Fibroblast of pulmonary artery (primary cell): ENCODE measurements at places on chromosomes 6 and 20.

DNA sequence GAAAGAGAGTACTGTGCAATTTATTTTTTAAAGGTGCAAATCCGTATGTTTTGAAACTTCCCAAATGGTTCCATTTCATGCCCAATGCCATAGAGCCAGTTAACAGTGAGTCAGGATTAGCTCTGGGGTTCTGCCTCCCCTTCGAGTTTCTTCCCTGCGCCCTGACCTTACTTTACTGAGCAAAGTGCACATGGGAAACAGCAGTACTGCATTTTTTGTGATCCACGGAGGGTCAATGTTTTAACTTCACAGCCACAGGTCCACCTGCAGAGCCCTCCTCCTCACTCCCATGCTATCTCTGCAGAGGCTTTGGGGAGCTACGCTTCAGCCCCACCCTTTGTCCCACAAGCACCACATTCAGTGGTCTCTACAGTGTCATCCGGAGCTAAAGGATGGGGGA, 44.0 kb upstream of the CNKSR3 start:
- DNase-seq: no peak

GRCh38 chr20:19492116-19492515, 265.9 kb upstream of the RIN2 start:
- DNase-seq: no peak

DNA sequence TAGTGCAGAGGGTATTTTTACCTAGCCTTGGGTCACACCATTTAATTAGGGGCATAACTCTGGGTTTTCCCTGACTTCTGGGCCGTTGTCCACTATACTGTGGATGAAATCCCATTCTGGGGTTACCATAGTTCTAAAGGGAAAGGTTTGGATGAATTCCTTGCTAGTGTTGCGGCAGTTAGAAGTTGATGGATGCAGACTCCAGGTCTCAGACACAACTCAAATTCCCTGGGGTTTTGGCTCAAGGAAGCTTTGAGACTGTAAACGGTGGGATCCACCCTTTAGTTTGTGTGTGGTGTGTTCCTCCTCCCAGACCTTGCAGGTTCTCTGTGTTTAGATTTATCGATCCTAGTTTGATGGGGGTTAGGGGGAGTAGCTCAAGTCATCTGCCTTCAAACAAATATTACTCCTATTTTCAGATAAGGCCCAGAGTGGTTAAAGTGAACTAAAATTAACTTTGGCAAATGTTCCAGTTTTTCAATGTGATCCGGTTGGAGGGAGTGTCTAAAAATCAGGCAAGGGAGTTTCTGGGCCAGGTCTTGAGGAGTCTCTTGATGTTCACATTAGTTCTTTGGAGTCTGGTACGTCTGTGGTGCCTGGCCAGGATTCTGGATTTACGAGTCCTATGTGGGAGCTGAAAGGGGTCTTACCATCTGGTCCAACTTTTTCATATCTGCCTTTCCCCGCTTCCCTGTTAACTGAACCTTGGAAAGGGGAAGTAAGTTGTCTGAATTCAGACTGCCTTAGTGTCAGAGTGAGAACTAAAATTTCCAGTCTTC, 1.5 kb downstream of the RALY start:
- DNase-seq: peak; percentile 30

GRCh38 chr6:134105940-134106339, 53.5 kb upstream of the SLC2A12 start:
- no peak for DNase-seq

DNA sequence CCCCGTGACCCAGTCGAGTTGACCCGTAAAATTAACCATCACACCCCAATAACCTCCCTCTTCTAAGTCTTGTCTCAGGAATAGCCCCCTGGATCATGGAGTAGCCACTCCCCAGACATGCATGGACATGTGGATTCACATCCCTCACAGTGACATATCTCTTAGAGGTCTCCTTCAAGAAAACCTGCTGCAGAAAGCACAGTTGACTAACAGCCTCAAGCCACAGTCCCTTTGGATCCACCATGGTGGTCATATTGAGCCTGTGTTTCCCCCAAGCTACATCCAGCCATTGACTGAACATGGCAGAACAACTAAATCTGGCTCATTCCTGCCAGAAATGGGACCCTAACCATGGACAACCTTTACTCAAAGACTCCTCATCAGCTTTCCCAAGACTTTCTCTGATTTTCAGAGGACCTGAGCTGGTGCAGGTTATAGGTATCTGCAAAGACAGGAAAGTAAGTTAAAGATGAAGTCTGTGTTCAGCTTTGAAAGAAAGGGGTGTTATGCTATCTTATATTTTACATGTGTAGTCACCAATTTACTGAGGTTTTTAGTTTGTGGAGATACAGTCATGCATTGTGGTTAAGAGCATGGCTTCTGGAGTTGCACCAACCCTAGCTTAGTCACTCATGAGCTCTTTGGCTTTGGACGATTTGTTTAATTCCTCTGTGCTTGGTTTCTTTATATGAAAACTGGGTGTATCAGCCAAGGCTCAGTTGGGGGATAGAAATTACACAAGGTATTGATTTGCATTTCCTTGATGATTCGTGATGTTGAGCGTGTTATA, 219.1 kb downstream of the MYLK4 start:
- DNase-seq: peak; percentile 77

DNA sequence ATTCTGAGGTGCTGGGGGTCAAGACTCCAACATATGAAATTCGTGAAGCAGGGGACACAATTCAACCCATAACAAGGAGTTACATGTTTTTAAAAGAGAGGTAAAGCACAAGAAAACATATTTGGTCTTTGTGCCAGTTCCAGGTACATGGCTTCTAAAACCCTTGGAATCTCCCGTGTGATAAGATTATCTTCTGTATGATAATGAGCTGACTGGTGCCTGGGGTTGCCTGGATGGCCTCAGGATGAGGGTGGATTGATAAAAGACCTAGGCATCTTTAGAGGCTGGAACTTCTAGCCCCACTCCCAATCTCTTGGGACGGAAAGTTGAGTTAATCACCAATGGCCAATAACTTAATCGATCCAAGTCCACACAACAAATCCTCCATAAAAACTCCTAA, 87.0 kb downstream of the FAM217A start:
- DNase-seq: no peak

- no peak for DNase-seq
Observed at GRCh38 chr6:106538145-106538544, 91.2 kb downstream of the RTN4IP1 start.

- DNase-seq: no peak
Observed at GRCh38 chr6:52310932-52311331, 26.4 kb upstream of the MCM3 start.

DNA sequence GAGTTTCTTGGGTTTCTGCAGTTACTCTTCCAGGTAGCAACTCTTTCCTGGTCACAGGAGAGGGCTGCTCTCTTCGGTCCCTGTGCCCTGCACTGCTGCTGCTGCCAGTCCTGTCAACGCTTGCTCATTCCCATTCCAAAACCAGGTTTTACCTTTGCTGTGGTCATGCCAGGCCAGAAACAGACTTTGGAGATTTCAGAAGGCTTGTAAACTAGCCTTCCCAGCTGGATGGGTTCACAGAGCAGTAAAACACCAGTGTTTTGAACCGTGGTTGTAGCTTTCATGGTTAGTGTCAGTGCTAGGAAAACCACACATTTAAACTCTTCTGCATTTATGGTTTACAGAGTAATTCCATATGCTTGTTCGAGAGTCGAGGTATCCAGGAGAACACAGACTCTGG, 16.2 kb downstream of the ARFGEF2 start:
- no peak for DNase-seq

DNA sequence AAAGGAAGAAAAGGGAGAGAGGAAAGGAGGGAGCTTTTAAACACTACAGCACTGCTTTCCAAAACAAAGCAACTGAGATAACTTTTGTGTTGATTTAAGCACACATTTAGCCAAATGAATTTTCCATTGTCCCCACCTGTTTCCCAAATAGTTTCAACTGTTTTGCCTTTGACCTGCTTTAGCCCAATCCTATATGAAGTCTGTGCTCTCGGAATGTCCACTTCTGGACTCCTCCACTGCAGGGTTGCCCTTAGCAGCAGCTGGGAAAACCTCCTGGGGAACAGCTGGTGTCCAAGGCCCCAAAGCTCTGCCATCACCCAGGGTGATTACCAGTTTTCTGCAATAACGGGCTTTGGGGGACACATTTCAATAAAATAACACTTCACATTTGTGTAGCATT, 44.9 kb upstream of the PKHD1 start:
- DNase-seq: no peak

GRCh38 chr20:60221593-60221992, 263.4 kb downstream of the CDH26 start:
- DNase-seq: no peak

GRCh38 chr6:138945354-138945753, 42.7 kb downstream of the REPS1 start:
- no peak for DNase-seq

DNA sequence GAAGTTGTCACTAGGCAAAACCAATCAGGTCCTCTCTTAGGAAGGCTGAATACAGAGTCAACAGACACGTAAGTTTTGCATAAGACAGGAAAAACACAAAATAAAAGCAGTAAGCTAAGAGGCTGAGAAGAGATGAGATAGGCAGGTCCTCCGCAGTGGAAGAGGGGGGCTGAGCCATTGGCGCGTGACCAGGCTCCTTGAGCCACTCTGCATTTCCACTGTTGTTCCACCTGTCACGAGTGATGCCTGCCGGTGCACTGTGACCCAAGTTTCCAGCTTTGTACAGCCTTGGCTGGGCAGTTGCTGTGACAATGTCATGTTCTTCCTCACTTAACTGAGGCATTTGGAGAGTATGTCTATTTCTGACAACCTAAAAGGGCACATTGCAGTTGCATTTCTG, 58.6 kb downstream of the NUDT3 start:
- no peak for DNase-seq

DNA sequence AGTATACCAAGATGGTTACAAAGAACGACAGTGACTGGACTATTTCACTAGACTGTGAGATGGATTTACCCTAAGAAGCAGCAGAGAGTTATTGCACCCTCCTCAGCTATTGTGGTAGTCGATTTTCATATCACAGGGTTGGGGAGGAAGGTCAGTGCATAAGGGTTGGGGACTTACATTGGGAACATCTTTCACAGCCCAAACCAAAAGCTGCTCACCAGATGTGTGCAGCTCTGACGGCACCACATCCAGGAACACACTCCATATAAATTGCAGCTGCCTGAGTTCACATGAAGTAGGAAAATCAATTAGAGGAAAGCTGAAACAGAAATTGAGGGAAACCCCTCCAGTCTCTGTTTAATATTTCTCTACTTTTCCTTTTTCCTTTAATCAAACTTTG, 470.5 kb upstream of the NRSN1 start:
- no peak for DNase-seq

DNA sequence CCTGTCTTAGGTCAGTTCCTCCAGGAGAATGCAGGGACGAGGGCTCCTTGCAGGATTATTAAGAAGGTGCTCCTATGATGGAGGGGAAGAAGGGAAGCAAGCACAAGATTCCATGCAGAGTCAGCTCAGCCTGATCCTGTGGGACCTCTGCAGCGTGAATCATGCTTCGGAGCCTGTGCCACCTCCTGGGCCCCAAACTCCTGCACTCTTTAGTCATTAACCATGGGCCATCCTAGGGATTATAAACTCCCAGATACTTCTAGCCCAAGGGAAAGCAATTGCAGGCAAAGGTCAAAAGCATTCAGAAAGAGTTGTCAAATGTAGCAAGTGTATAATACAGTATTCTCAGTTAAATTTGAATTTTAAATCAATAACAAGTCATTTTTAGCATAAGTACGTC, 208.7 kb upstream of the PMEPA1 start:
- no peak for DNase-seq

GRCh38 chr6:156808287-156808686, 31.1 kb downstream of the ARID1B start:
- peak; percentile 56 for DNase-seq

- DNase-seq: peak; percentile 7
Observed at GRCh38 chr20:24608926-24609667, 139.7 kb downstream of the SYNDIG1 start.

GRCh38 chr6:157025437-157025836, 248.3 kb downstream of the ARID1B start:
- DNase-seq: peak; percentile 17

GRCh38 chr20:9374072-9374471, 140.3 kb upstream of the LAMP5 start:
- DNase-seq: no peak

GRCh38 chr6:97304701-97305100, 21.7 kb upstream of the MMS22L start:
- DNase-seq: no peak

GRCh38 chr6:79313254-79313653, 78.8 kb upstream of the HMGN3 start:
- DNase-seq: no peak

GRCh38 chr6:136031982-136032381, 180.5 kb downstream of the PDE7B start:
- peak; percentile 76 for DNase-seq
